ENCODE measurements at places on chromosomes 2 and 18.

- DNase-seq = no peak
- H3K27me3 ChIP-seq = no peaks in the 10 kb centered on the region
- H3K36me3 ChIP-seq = no peaks in the 10 kb centered on the region
- H3K27ac ChIP-seq = no peak overlapping the region
Observed at GRCh38 chr2:128628206-128628605, 309.5 kb upstream of the HS6ST1 start.

- no peaks in the 10 kb centered on the region for H3K27me3 ChIP-seq
- no peaks in the 10 kb centered on the region for H3K36me3 ChIP-seq
- no peaks in the 10 kb centered on the region for H3K4me1 ChIP-seq
- H3K27ac ChIP-seq = no peak overlapping the region
Observed at GRCh38 chr2:25543939-25544338, 129.4 kb downstream of the DTNB start.

GRCh38 chr2:215914054-215914776 is 99.1 kb downstream of the MREG start:
- no peak overlapping the region for H3K4me3 ChIP-seq
- no peaks in the 10 kb centered on the region for H3K36me3 ChIP-seq
- H3K27me3 ChIP-seq = no peaks in the 10 kb centered on the region
- no peak overlapping the region for H3K27ac ChIP-seq
- no peak for DNase-seq

- no peak for DNase-seq
- H3K4me3 ChIP-seq = no peak overlapping the region
- H3K36me3 ChIP-seq = no peaks in the 10 kb centered on the region
- H3K27me3 ChIP-seq = no peaks in the 10 kb centered on the region
- no peaks in the 10 kb centered on the region for H3K4me1 ChIP-seq
Observed at GRCh38 chr18:56538746-56539145, 99.6 kb downstream of the TXNL1 start.

GRCh38 chr18:63336366-63337099 is 17.0 kb upstream of the BCL2 start:
- H3K27ac ChIP-seq = no peak overlapping the region
- H3K36me3 ChIP-seq = peaks cover 29% of the 10 kb centered on the region
- no peaks in the 10 kb centered on the region for H3K27me3 ChIP-seq
- no peak for DNase-seq
- H3K4me1 ChIP-seq = no peaks in the 10 kb centered on the region

GRCh38 chr2:85717308-85718008 is 23.3 kb downstream of the GNLY start:
- no peaks in the 10 kb centered on the region for H3K36me3 ChIP-seq
- H3K27me3 ChIP-seq = peaks cover 3% of the 10 kb centered on the region
- no peak overlapping the region for H3K4me3 ChIP-seq
- peaks cover 4% of the 10 kb centered on the region for H3K4me1 ChIP-seq

DNA sequence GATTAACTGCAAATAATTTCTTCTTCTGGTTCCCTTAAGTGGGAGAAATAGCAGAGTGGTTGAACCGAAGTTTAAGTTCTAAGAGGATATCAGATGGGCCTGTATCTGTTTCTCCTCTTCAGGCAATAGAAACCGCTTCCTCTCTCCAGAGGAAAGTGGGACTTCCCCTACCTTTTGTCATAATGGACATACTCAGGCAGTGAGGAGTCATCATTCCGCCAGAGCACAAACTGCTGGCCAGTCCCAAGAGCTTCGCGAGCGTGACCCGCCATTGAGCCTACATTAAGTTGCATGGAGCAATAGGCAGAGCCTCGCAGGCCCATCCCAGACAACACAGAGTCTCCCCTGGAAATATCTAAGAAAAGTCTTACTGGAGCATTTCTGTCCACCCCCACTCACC is 158.9 kb downstream of the LDLRAD4 start:
- no peak for DNase-seq
- H3K27ac ChIP-seq = peak overlapping the region; percentile 91
- H3K4me1 ChIP-seq = peaks cover 70% of the 10 kb centered on the region
- H3K4me3 ChIP-seq = no peak overlapping the region
- H3K36me3 ChIP-seq = no peaks in the 10 kb centered on the region

GRCh38 chr2:85723707-85724360 is 29.7 kb downstream of the GNLY start:
- H3K4me3 ChIP-seq = no peak overlapping the region
- H3K27me3 ChIP-seq = peaks cover 12% of the 10 kb centered on the region
- no peaks in the 10 kb centered on the region for H3K36me3 ChIP-seq
- H3K27ac ChIP-seq = no peak overlapping the region
- no peak for DNase-seq
- H3K4me1 ChIP-seq = peaks cover 2% of the 10 kb centered on the region

- H3K27me3 ChIP-seq = no peaks in the 10 kb centered on the region
- no peak overlapping the region for H3K27ac ChIP-seq
- H3K36me3 ChIP-seq = no peaks in the 10 kb centered on the region
Observed at GRCh38 chr2:195428673-195429072, 228.4 kb upstream of the SLC39A10 start.

GRCh38 chr2:60530660-60531281 is 22.7 kb downstream of the BCL11A start:
- no peaks in the 10 kb centered on the region for H3K27me3 ChIP-seq
- H3K36me3 ChIP-seq = no peaks in the 10 kb centered on the region
- H3K4me3 ChIP-seq = no peak overlapping the region
- peaks cover 32% of the 10 kb centered on the region for H3K4me1 ChIP-seq
- DNase-seq = no peak

GRCh38 chr18:48073211-48073930 is 142.9 kb upstream of the SMAD2 start:
- no peaks in the 10 kb centered on the region for H3K36me3 ChIP-seq
- peaks cover 10% of the 10 kb centered on the region for H3K27me3 ChIP-seq
- no peaks in the 10 kb centered on the region for H3K4me1 ChIP-seq
- no peak for DNase-seq

- H3K27ac ChIP-seq = no peak overlapping the region
- no peaks in the 10 kb centered on the region for H3K4me1 ChIP-seq
- no peak for DNase-seq
- no peaks in the 10 kb centered on the region for H3K36me3 ChIP-seq
Observed at GRCh38 chr2:192002418-192002817, 155.5 kb upstream of the CAVIN2 start.

GRCh38 chr2:37721201-37721560 is 49.7 kb upstream of the CDC42EP3 start:
- no peak for DNase-seq
- H3K4me3 ChIP-seq = no peak overlapping the region
- no peaks in the 10 kb centered on the region for H3K36me3 ChIP-seq
- H3K27ac ChIP-seq = no peak overlapping the region
- H3K27me3 ChIP-seq = no peaks in the 10 kb centered on the region

DNA sequence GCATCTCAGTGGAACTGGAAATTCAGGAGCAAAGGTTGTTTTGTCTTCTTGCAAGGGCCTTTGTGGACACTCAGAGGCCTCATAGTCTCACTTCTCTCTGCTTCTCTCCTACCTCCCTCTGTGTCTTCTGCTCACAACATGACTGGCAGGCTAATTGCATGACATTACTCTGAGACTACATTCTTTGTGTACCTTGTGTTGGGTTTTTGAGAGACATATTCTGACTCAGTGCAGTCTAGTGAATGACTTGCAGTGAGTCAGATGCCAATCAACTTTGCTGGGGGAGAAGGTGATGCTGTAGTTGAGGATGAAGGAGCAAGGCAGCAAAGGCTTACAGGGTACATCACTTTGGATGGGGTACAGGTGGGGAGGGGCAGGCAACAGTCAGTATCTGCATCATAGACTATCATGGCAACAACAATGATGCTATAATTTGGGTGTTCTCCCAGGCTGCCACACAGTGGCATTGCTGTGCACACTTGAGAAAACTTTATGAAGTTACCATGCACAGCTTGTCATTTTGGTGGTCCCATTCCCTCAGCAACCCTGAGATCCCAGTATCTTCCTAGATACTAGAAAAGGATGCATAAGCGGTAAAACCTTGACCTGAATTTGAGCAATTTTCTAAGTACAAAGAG is 69.3 kb upstream of the SLC16A14 start:
- H3K4me1 ChIP-seq = no peaks in the 10 kb centered on the region
- H3K27me3 ChIP-seq = no peaks in the 10 kb centered on the region
- no peak for DNase-seq
- no peaks in the 10 kb centered on the region for H3K36me3 ChIP-seq
- no peak overlapping the region for H3K4me3 ChIP-seq

- H3K27ac ChIP-seq = no peak overlapping the region
- no peak for DNase-seq
- H3K36me3 ChIP-seq = no peaks in the 10 kb centered on the region
- H3K27me3 ChIP-seq = no peaks in the 10 kb centered on the region
- H3K4me3 ChIP-seq = no peak overlapping the region
Observed at GRCh38 chr2:207813221-207813916, 43.7 kb upstream of the FZD5 start.

- no peak for DNase-seq
- H3K4me3 ChIP-seq = no peak overlapping the region
- no peaks in the 10 kb centered on the region for H3K27me3 ChIP-seq
- H3K36me3 ChIP-seq = no peaks in the 10 kb centered on the region
Observed at GRCh38 chr2:36380624-36381481, 25.3 kb downstream of the CRIM1 start.

DNA sequence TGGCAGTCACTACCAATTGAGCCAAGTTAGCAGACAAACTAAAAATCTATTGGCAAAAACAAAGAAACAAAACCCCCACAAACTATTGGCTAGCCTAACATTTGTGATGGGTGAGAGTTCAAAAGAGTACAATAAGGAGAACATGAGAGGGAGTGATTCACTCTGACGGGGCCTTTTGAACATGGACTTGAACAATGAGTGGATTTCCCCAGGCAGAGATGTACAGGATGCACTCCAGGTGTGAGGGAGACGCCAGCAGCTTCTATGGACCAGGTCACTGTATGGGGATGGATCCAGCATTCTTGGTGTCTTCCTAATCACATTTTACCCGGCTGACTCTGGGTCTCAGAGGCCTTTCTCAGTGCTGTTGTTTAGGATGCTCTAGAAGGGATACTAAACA is 167.5 kb upstream of the SMAD2 start:
- peaks cover 19% of the 10 kb centered on the region for H3K27me3 ChIP-seq
- no peaks in the 10 kb centered on the region for H3K36me3 ChIP-seq
- no peaks in the 10 kb centered on the region for H3K4me1 ChIP-seq
- no peak overlapping the region for H3K27ac ChIP-seq
- no peak for DNase-seq

- no peaks in the 10 kb centered on the region for H3K36me3 ChIP-seq
- H3K27ac ChIP-seq = no peak overlapping the region
- H3K27me3 ChIP-seq = peaks cover 3% of the 10 kb centered on the region
- DNase-seq = no peak
- no peak overlapping the region for H3K4me3 ChIP-seq
Observed at GRCh38 chr18:6885992-6886796, 156.7 kb downstream of the ARHGAP28 start.

DNA sequence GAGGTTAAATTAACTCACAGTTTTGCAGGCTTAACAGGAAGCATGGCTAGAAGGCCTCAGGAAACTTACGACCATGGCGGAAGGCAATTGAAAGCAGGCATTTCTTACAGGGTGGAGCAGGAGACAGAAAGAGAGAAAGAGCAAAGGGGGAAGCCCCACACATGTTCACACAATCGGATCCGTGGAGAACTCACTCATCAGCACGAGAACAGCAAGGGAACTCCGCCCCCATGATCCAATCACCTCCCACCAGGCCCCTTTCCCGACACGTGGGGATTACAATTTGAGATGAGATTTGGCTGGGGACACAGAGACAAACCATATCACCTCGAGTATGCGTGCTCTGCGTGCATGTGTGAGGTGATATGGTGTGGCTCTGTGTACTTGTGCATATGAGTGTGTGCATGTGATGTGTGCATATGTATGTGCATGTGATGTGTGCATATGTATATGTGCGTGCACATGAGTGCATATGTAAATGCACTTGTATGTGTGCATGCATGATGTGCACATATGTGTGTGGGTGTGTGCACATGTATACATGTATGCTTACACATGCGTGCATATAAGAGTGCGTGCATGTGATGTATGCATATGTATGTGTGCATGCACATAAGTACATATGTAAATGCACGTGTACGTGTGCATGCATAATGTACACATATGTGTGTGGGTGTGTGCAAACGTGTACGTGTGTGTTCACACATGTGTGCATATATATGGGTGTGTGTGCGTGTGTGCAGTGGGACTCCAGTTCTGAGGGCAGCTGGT is 108.7 kb upstream of the HDAC4 start:
- H3K27ac ChIP-seq = no peak overlapping the region
- H3K4me3 ChIP-seq = no peak overlapping the region
- peaks cover 2% of the 10 kb centered on the region for H3K27me3 ChIP-seq
- H3K4me1 ChIP-seq = no peaks in the 10 kb centered on the region
- DNase-seq = no peak

GRCh38 chr2:49029406-49029805 is 124.9 kb downstream of the FSHR start:
- no peak overlapping the region for H3K4me3 ChIP-seq
- H3K4me1 ChIP-seq = no peaks in the 10 kb centered on the region
- H3K27ac ChIP-seq = no peak overlapping the region

GRCh38 chr2:127101756-127102477 is 5.0 kb downstream of the BIN1 start:
- no peak overlapping the region for H3K27ac ChIP-seq
- peaks cover 36% of the 10 kb centered on the region for H3K27me3 ChIP-seq
- no peak overlapping the region for H3K4me3 ChIP-seq
- no peaks in the 10 kb centered on the region for H3K36me3 ChIP-seq
- DNase-seq = no peak

GRCh38 chr2:233353769-233354499 is at the start of gene DGKD:
Gene DGKD (plus strand): TSS chr2:233354494. CDS start chr2:233354519, 25 bp downstream.
- peak within 1 kb of the TSS; percentile 79 for H3K4me3 ChIP-seq
- H3K27ac ChIP-seq = peak within 1 kb of the TSS; percentile 59
- H3K4me1 ChIP-seq = peaks cover 28% of the 10 kb centered on the region
- peaks cover 2% of the 10 kb centered on the region for H3K27me3 ChIP-seq
- no peaks in the 10 kb centered on the region for H3K36me3 ChIP-seq

DNA sequence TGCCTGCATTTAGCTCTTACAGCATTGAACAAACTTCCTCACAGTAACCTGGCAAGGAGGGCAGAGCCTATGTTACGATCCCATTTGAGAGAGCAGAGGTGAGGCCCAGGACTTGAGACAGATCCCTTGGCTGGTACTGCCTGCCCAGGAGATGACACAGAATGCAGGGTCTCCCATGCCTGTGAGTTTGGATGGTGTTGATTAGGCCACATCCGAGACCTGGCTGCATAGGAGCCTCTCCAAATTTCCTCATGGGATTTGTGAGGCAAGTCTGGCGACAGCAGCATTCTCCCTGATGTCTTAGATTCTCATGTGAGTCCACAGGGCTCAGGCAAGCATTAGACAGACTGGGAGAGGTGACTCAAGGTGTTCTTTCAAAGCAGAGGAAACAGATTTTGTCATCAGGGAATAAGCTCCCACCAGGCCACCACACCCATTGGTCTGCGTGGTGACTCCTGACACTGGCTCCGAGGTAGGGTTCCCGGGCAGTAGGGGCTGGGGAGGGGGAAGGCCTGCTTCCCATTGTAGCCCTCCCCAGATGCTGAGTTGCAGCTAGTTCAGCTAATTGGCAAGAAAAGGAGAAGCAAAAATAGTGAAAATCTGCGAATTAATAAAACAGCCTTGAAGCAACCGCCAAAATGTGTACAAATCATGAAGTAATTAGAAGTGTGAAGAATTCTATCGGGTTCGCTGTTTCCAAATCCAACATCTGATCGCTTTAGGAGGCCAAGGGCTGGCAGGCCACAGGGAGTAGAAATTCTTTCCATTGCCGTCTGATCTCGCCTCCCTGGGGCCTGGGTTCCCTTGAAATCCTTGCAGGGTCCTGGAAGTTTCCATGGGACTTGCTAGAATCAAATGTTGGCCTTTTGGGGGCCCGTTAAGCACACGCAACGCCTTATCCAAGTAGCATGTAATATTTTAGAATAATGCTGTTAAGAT is 68.0 kb downstream of the MAPK4 start:
- no peak for DNase-seq
- H3K27ac ChIP-seq = no peak overlapping the region
- H3K27me3 ChIP-seq = peaks cover 7% of the 10 kb centered on the region
- no peak overlapping the region for H3K4me3 ChIP-seq
- H3K4me1 ChIP-seq = no peaks in the 10 kb centered on the region
- H3K36me3 ChIP-seq = no peaks in the 10 kb centered on the region
